ENCODE measurements at places on chromosomes 2 and 18. TPM values are rescaled to one million over a fixed set of nuclear protein-coding genes. Genes with fewer than 3 reads are reported as not detected.

DNA sequence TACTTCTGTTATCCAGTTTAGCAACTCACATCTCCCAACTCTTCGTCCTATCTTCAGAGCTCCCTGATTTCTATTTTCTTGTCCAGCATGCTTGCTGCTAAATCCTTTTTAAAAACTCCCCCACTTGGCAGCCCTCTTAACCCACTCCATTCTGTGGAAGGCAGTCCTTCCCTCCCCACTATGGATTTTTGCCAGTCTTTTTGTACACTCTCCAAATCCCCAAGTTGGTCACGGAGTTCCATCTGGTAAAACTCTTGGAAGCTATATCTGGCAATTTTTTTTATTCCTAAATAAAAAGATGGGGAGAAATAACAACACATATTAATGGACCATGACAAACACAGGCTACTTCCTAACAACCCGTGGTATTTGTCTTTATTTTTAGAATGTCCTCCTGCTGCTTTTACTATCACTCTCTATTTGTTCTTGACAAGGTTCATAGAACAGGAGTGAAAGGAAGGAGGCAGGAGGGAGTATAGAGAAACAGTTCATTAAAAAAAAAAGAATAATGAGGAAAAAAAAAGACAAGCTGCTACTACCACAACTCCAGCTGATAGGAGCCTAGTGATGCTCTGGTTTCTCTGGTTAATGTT is 120.0 kb upstream of the THSD7B start:
- DNase-seq = no peak

DNA sequence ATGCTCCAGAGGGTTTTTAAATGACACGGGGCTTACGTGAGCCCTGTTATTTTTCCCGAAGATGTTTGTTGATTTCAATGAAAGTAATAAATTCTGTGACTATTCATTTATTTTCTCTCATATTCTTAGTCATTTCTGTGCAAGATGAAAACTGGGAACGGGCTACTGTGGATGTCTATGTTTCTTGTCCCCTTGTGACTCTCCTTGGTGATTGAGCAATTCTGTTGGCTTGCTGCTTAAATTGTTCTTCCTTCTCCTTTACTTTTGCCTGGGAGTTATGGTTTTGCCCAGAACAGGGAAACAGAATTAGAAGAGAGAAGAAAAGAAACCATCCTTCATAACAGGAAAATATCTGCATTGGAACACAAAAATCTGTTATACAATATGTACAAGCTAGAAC is 508.2 kb upstream of the DSEL start:
- peak; percentile 70 for DNase-seq

- DNase-seq = no peak
Measured at GRCh38 chr18:24616653-24617052, 156.2 kb downstream of the HRH4 start.

- DNase-seq = no peak
Measured at GRCh38 chr2:218895759-218896500, 15.3 kb downstream of the WNT10A start.

GRCh38 chr2:101559551-101559950 is 84.6 kb upstream of the RFX8 start:
- peak; percentile 62 for DNase-seq

DNA sequence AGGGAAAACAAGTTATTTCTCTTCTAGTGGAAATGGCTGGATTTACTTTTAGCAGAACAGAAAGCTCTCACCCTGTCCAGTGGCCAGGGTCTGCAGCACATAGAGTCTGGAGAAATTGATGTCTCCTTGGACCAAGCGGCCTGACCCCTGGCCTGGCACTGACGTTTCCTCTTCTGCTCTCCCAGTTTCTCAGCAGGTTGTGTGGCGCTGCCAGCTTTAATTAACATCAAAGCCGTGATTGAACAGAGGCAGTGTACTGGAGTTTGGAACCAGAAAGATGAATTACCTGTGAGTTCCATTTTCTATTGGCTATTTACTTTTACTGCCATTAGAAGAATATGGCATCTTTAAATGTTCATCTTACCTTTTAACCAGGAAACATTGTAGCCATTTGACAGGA is 20.9 kb downstream of the CD8A start:
- DNase-seq = no peak

- DNase-seq = no peak
Measured at GRCh38 chr18:32450874-32451273, 19.8 kb downstream of the GAREM1 start.

- no peak for DNase-seq
Measured at GRCh38 chr2:118857677-118858484, 10.4 kb upstream of the EN1 start.

DNA sequence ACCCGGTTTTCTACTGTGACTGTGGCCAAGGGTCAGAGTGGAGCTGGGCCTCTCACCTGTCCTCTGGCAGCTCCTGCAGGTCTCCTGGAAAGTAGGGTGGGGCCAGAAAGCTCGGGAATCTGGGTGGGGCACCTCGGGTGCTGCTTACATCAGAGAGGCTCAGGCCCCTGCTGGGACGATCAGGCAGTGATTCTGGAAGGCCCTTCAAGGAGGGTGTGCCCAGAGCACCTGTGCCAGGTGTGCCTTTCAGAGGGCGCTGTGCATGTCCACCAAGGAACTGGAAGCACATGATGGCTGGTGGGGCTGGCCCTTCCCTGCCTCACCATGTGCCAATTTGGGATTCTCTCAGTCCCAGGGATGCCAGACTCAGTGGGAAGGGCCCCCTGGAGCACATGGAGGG is 44.0 kb downstream of the ATP6V1C2 start:
- no peak for DNase-seq

- no peak for DNase-seq
Measured at GRCh38 chr2:181083140-181083539, 102.7 kb downstream of the UBE2E3 start.

DNA sequence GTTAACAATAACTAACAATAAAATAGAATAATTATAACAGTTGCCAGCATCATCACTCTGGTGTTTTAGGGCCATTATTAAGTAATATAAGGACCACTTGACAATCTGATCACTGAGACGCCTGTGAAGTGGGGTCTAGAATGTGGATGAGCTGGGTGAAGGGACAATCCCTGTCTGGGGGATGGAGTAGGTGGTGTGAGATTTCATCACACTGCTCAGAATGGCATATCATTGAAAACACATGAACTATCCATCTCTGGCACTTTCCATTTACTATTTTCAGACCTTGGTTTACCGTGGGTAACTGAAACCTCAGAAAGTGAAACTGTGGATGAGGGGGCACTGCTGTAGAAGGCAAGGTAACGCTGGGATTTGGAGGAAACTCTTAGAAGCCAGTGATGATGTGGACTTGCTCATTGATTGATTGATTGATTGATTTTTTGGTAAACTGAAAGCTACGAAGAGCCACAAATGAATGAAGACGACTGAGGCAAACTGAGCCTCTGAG is 204.4 kb upstream of the TWIST2 start:
- no peak for DNase-seq

UGT1A8 gene
- total RNA-seq = 0.09 TPM

SKOR2 gene
- not detected for total RNA-seq

SPC25 gene
- total RNA-seq = not detected

CEBPZOS gene
- 27.6 TPM for total RNA-seq

GAD1 gene
- total RNA-seq = not detected

IL1B gene
- not detected for total RNA-seq

All from fibroblast of the aortic adventitia (primary cell).